ENCODE measurements at places on chromosomes 3 and 15.
A peak's percentile ranks its signal among the peaks of the same experiment; 100 is the strongest.

DNA sequence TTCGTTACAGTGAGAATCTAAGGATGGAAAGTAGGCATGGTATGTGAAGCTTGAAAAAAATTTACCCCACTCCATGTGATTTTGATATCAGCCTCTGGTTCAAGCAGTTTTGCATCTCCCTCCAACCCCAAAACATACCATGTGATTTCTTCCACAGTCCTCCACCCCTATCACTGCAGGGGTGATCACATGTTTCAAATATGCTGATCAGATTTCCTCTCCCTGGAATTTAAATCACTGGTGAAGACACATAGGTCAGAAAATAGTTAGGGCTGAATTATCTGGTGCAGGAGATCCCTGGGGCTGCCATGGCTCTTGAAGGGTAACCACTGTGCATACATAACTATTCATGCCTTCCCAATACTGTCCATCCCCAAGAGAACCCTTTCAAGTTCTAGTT, 119.7 kb upstream of the THRB start:
- H3K4me3 ChIP-seq, result no peak overlapping the region
- no peaks in the 10 kb centered on the region for H3K36me3 ChIP-seq
- no peak overlapping the region for H3K27ac ChIP-seq
- H3K27me3 ChIP-seq, result no peaks in the 10 kb centered on the region
- DNase-seq, result no peak
- H3K4me1 ChIP-seq, result no peaks in the 10 kb centered on the region

- no peaks in the 10 kb centered on the region for H3K27me3 ChIP-seq
- no peak overlapping the region for H3K27ac ChIP-seq
- no peak overlapping the region for H3K4me3 ChIP-seq
- DNase-seq, result no peak
- no peaks in the 10 kb centered on the region for H3K36me3 ChIP-seq
Observed at GRCh38 chr3:26574766-26575165, 47.8 kb upstream of the LRRC3B start.

- H3K27ac ChIP-seq, result no peak overlapping the region
- no peaks in the 10 kb centered on the region for H3K4me1 ChIP-seq
- no peak overlapping the region for H3K4me3 ChIP-seq
- no peak for DNase-seq
- no peaks in the 10 kb centered on the region for H3K36me3 ChIP-seq
Observed at GRCh38 chr3:148901987-148902791, 37.1 kb downstream of the CPA3 start.

DNA sequence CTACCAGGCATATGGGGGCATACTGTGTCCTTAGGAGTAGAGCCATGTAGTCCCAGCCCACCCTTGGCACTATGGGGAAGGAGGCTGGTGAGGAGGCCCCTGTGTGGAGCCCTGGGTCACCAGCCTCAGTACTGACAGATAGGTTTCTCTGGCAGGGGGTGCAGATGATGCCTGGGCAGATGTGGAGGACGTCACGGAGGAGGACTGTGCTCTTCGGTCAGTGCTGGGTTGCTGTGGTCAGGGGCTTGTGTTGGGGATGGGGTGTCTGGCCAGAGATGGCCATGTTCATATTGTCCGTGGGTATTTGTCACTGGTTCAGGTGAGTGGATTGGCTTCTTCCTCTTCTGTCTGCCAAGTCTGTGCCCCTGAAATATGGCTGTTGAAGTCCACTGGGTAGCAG, 20.0 kb downstream of the MTMR14 start:
- no peaks in the 10 kb centered on the region for H3K27me3 ChIP-seq
- DNase-seq, result no peak
- peaks cover 10% of the 10 kb centered on the region for H3K4me1 ChIP-seq
- peaks cover 92% of the 10 kb centered on the region for H3K36me3 ChIP-seq

DNA sequence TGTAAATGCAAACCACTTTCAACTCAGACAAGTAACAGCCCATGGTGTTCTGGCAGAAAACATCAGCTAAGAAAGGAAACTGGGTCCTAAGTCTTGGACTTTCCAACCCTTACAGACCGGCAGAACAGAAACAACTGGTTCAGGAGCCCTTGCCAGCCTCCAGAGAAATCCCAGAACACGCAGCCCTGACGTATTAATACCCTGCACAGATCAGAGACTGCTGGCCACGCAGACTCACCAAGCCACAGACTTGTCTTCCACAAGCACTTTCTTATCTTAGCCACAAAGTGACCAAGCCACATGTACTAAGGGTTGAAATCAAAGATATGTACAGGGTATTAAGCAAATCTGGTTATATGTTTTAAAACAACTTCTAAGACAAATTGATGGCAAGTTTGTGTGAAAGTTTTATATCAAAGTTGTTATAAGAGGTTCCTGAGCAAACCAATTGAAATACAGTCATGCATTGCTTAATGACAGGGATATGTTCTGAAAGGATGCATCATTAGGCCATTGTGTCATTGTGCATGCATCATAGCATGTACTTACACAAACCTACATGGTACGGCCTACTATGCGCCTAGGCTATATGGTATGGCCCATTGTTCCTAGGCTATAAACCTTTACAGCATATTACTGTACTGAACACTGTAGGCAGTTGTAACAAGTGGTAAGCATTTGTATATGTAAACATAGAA, 36.8 kb downstream of the BTD start:
- no peak overlapping the region for H3K27ac ChIP-seq

GRCh38 chr3:129911261-129911861, 17.9 kb upstream of the TMCC1 start:
- H3K27me3 ChIP-seq, result no peaks in the 10 kb centered on the region
- H3K4me3 ChIP-seq, result no peak overlapping the region
- no peaks in the 10 kb centered on the region for H3K4me1 ChIP-seq
- no peak overlapping the region for H3K27ac ChIP-seq
- no peaks in the 10 kb centered on the region for H3K36me3 ChIP-seq

- H3K4me3 ChIP-seq, result no peak overlapping the region
- peak overlapping the region; percentile 29 for H3K27ac ChIP-seq
- DNase-seq, result no peak
- no peaks in the 10 kb centered on the region for H3K36me3 ChIP-seq
Observed at GRCh38 chr15:59292442-59293151, 80.1 kb downstream of the MYO1E start.

DNA sequence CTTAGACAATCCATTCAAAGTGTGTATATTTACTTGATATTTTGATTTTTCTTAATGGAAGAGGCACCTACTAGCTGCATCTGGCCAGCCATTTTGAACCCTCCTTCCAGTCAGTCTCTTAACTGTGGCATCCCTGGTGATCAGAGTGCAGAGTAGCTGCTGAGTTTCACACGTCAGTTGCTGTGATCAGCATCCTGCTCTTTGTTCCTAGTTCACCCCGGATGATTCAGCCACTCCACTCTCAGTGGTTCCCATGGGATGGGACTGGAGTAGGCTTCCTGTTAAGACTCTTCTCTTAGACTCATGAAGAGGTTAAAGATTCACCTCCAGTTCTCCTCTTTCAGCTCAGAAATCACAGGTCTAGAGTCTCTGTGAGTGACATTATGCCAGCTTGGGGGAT, 75.8 kb downstream of the STXBP5L start:
- H3K36me3 ChIP-seq, result no peaks in the 10 kb centered on the region
- no peak for DNase-seq
- no peaks in the 10 kb centered on the region for H3K27me3 ChIP-seq
- no peak overlapping the region for H3K4me3 ChIP-seq
- H3K27ac ChIP-seq, result no peak overlapping the region

DNA sequence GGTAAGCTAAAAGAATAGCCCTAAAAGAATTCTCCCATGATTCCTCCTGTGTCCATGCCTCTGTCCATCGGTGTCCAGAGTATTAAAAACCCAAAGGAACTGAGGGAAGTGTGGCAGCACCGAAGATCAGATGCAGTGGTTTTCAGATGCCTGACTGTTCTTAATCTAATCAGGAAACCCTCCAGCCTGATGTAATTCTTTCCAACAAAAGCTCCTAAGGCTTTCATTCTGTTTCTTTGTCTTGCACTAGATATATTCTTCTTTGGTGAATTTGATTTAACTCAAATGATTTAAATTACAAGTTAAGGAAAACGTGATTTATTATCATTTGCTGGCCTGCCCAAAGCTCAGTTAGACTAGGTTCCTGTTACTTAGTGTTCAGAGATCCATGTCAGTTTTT, 71.2 kb downstream of the ARHGAP31 start:
- H3K4me3 ChIP-seq, result no peak overlapping the region
- H3K4me1 ChIP-seq, result no peaks in the 10 kb centered on the region
- no peak for DNase-seq
- H3K27me3 ChIP-seq, result no peaks in the 10 kb centered on the region

- DNase-seq, result no peak
- no peak overlapping the region for H3K4me3 ChIP-seq
- H3K36me3 ChIP-seq, result no peaks in the 10 kb centered on the region
- no peaks in the 10 kb centered on the region for H3K27me3 ChIP-seq
Observed at GRCh38 chr15:58590926-58591325, 158.6 kb downstream of the ADAM10 start.

DNA sequence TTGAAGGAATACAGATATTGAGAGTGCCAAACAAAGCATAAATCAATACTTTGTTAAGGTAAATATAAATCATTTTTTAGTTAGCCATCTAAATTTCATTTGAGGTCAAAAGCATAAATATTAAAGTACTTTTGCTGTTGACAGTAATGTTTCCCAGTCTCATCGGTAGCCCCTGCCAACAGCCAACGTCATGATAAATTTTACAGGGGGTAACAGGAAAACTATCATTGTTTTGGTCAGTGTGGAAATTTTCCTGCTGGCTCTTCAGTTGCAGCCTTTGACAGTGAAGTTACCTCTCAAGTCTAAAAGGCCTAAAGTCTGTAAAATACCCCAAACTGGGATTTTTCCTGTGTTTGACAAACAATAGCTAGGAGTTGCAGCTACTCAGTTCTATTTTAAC, 37.3 kb upstream of the TTC14 start:
- no peak for DNase-seq
- no peak overlapping the region for H3K4me3 ChIP-seq
- no peaks in the 10 kb centered on the region for H3K36me3 ChIP-seq

GRCh38 chr3:180611006-180611405, 9.0 kb downstream of the TTC14 start:
- no peaks in the 10 kb centered on the region for H3K4me1 ChIP-seq
- no peak overlapping the region for H3K27ac ChIP-seq
- no peak for DNase-seq
- no peak overlapping the region for H3K4me3 ChIP-seq
- H3K36me3 ChIP-seq, result peaks cover 56% of the 10 kb centered on the region

- peaks cover 4% of the 10 kb centered on the region for H3K36me3 ChIP-seq
- no peak overlapping the region for H3K4me3 ChIP-seq
- no peak for DNase-seq
- H3K4me1 ChIP-seq, result peaks cover 5% of the 10 kb centered on the region
Observed at GRCh38 chr3:157163217-157163953, 3.4 kb upstream of the CCNL1 start.

GRCh38 chr15:76296849-76297248, 14.4 kb downstream of the ETFA start:
- DNase-seq, result no peak
- no peak overlapping the region for H3K27ac ChIP-seq
- no peaks in the 10 kb centered on the region for H3K27me3 ChIP-seq
- no peak overlapping the region for H3K4me3 ChIP-seq
- peaks cover 13% of the 10 kb centered on the region for H3K4me1 ChIP-seq

DNA sequence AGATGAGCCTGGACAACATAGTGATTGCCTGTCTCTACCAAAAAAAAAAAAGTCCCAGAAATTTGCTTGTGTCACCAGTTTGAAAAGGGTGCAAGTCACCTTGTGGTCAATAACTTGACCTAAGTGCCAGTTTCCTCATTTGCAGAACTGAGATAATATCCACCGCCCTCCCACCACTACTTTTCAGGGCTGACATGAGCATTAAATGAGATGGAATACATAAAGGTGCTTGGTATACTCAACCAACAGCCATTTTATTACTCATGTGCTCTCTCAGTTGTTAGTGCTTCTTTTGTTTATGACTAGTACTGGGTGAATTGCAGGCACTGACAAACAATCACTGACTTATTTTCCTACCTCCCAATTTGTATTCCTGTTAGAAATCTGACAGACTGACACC, 340.5 kb upstream of the SATB1 start:
- H3K36me3 ChIP-seq, result no peaks in the 10 kb centered on the region
- no peaks in the 10 kb centered on the region for H3K27me3 ChIP-seq
- H3K27ac ChIP-seq, result no peak overlapping the region
- H3K4me3 ChIP-seq, result no peak overlapping the region
- no peak for DNase-seq

GRCh38 chr3:184694133-184694665, 17.7 kb downstream of the MAGEF1 start:
- no peak for DNase-seq
- no peak overlapping the region for H3K4me3 ChIP-seq
- no peaks in the 10 kb centered on the region for H3K4me1 ChIP-seq
- no peaks in the 10 kb centered on the region for H3K36me3 ChIP-seq

DNA sequence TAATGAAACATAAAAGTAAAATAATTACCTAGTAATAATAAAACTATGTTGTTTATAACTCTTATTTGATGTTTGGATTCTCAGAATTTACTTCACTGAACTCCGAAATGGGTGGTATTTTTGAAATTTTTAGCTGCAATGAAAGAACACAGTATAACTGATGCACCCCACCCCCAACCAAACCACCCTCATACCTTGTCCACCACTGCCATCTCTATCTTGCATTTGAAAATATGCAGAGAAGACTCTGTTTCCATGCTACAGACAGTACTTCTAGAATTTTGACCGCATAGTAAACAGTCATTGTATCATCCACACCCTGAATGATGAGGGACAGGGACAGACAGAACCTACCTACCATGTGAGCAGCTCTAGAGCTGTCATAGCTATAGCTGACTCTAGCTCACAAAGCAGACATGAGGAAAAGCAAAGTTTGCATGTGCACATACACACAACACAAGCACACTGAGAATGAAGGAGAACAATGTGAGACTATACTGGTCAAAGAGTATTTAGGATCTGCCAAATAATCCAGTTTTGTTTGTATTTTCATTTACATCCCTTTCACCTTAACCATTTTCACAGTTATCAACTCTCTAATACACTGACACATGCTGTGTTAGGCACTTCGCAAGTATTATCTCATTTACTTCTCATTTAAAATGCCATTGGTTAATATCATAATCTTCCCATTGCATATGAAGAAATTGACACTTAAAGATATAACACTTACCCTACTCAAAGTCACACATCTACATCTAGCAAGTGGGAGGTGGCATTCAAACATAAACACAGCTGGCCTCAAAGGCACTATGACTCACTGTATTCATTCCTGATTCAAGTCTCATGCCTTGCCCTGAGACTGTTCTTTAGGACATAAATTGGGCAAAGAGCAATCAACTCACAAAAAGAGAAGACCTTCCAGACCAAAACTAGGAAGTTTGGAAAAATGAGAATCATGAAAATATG, 1014.7 kb upstream of the CFAP20DC start:
- DNase-seq, result no peak
- H3K4me1 ChIP-seq, result no peaks in the 10 kb centered on the region

DNA sequence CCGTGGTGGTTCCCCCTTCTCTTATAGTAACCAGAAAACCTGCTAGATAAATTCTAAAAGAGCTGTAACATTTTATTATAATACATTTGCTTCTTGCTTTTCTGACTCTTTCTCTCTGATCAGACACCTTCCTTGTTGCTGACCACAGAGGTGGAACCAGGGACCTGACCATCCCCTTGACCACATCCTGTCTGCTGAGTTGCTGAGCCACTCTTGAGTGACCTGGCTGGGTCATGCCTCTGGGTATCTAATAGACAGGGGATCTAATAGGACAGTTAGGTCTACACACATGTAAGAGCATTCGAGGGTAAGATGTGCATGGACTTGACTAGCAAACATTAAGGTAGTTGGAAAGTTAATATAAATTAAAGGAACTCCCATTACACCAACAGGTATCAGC, 22.8 kb upstream of the TRIM59 start:
- DNase-seq, result no peak
- no peaks in the 10 kb centered on the region for H3K36me3 ChIP-seq
- no peaks in the 10 kb centered on the region for H3K27me3 ChIP-seq
- H3K27ac ChIP-seq, result no peak overlapping the region

- no peaks in the 10 kb centered on the region for H3K4me1 ChIP-seq
- H3K27ac ChIP-seq, result no peak overlapping the region
- H3K27me3 ChIP-seq, result no peaks in the 10 kb centered on the region
- no peak for DNase-seq
Observed at GRCh38 chr3:171522651-171523050, 62.4 kb upstream of the TNIK start.
